Lower lobe of right lung (tissue), 2 donors: ENCODE measurements at places on chromosomes 3 and 15. TPM values are rescaled to one million over a fixed set of nuclear protein-coding genes. Genes with fewer than 3 reads are reported as not detected.
A peak's percentile ranks its signal among the peaks of the same experiment; 100 is the strongest.

Gene BCHE
- 5.8 TPM for total RNA-seq

Gene CCR9
- total RNA-seq, result not detected

Gene CFAP100
- total RNA-seq, result 21.5 TPM

- H3K4me1 ChIP-seq, result no peaks in the 10 kb centered on the region
- H3K27me3 ChIP-seq, result no peaks in the 10 kb centered on the region
- no peak for DNase-seq
- H3K27ac ChIP-seq, result no peak overlapping the region
- no peak overlapping the region for H3K4me3 ChIP-seq
Measured at GRCh38 chr3:170259907-170260306, 37.7 kb downstream of the PRKCI start.

Gene KCNAB1
- total RNA-seq, result 4.7 TPM

DNA sequence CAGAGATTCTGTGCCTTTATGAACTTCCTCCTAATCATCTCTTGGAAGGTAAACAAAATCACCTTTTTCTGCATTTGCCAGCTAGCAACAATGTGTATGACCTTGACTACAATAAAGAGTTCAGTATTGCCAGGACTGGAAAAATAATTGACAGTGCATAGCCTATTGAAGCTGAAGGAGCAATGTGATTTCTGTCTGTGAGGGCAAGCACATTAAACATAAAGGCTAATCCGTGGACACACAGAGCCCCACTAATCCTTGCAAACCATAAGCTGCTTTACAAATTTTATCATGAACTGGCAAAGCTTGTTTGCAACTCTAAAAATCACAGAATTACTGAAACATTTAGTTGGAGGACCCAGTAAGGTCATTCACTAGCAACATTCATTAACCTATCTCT is 563.8 kb downstream of the PYDC2 start:
- DNase-seq, result no peak
- H3K4me3 ChIP-seq, result no peak overlapping the region
- no peaks in the 10 kb centered on the region for H3K27me3 ChIP-seq
- H3K4me1 ChIP-seq, result no peaks in the 10 kb centered on the region

DNA sequence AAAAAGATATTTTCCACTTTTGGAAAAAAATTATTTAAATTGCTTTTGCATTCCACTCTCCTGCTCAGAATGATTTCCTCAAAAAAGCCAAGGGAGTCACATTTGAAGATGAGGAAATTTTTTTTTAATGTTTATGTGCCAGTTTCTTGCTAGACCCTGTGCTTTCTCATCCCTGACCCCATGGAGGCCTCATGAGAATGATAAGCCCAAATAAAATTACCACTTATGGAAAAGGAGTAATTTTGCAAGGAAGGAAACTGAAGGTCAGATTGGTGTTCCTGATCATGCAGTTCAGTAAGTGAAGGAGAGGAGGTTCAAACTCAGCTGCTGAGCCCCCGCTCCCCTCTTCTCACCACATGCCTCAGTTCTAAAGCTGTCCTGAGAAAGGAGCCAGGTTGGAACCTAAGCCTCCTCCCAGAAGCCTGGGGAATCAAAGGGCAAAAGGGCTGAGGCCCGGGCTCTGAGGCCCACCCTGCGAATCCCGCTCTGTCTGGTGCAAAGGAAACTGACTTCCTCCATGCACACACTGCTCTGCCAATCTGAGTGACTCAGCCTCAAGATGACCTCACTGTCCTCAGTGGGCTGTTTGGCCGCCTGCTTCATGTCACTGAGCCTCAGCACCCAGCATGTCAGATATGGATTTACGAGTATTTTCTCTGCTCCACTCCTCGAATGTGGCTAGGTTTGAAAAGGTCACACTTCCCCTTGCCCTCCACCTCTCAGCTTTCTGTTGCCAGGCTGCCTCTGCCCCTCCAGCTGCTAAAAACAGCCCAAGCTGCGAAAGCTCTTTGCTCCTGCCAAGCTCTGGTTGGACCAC is 56.9 kb upstream of the FLNB start:
- no peaks in the 10 kb centered on the region for H3K27me3 ChIP-seq
- peaks cover 28% of the 10 kb centered on the region for H3K4me1 ChIP-seq
- DNase-seq, result peak; percentile 57
- no peak overlapping the region for H3K4me3 ChIP-seq
- H3K27ac ChIP-seq, result peak overlapping the region; percentile 78

Gene LDHAL6B
- total RNA-seq, result not detected

Gene EAF2
- 7.3 TPM for total RNA-seq

DNA sequence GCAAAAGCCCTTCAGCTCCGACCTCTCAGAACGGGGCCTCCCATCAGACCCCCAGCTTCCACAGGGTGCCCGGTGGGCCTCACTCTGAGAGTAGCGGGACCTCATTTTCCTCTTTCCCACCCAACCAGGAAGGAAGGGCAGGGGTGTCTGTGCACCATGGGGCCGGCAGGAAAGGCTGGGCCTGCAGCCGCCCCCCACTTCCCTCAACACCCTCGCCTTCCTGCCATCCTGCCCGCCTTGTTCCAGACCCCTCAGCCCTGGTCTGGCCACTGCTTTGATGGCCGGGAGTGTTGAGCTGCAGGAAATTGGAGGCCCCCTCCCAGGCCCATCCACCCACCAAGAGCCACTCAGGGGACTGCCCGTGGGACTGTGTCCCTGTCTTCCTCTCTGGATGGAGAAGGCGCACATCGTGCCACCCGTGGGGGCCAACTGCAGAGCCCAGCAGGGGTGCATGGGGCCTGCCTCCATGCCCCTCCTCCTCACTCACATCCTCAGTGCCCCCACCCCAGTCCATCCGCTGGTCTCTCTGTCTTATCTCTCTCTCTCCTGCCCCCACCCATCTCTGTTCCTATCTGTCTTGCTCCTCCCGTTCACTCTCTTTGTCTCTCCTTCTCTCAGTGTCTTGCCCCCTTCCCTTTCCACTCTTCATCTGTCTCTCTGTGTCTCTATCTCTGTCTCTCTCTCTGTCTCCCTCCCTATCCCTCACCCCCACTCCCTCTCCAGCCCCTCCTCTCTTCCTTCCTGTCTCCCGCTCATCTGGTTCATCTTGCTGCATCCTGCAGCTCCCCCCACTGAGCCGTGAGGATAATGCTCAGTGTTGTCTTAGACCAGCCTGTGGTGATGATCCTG is 1.8 kb upstream of the PLXND1 start:
- DNase-seq, result no peak
- peaks cover 74% of the 10 kb centered on the region for H3K4me1 ChIP-seq
- no peaks in the 10 kb centered on the region for H3K27me3 ChIP-seq

- no peaks in the 10 kb centered on the region for H3K27me3 ChIP-seq
- H3K36me3 ChIP-seq, result no peaks in the 10 kb centered on the region
- no peak for DNase-seq
- H3K27ac ChIP-seq, result peak overlapping the region; percentile 98
- peaks cover 41% of the 10 kb centered on the region for H3K4me1 ChIP-seq
Measured at GRCh38 chr3:31531452-31531991, 1.2 kb upstream of the STT3B start.

DNA sequence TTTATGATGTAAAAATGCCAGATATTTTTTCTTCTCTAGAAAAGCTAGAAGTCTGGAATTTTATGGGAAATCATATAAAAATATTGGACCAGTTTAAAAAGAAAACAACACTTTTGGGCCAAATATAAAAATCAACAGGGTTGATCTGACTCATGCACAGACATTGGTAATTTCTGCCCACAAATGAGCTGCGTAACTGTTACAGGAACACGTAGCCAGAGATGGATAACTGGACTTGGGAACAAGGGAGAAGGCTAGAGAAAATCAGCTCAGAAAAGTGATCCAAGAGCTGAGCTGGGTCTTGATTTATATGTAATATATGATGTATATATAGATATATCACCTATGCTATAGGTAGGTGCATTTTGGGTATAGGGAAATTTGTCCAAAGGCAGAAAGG is 36.8 kb upstream of the NAALADL2 start:
- no peak overlapping the region for H3K4me3 ChIP-seq
- no peaks in the 10 kb centered on the region for H3K27me3 ChIP-seq
- H3K36me3 ChIP-seq, result no peaks in the 10 kb centered on the region
- H3K4me1 ChIP-seq, result no peaks in the 10 kb centered on the region
- no peak overlapping the region for H3K27ac ChIP-seq
